ENCODE measurements at places on chromosomes 16 and 17.

DNA sequence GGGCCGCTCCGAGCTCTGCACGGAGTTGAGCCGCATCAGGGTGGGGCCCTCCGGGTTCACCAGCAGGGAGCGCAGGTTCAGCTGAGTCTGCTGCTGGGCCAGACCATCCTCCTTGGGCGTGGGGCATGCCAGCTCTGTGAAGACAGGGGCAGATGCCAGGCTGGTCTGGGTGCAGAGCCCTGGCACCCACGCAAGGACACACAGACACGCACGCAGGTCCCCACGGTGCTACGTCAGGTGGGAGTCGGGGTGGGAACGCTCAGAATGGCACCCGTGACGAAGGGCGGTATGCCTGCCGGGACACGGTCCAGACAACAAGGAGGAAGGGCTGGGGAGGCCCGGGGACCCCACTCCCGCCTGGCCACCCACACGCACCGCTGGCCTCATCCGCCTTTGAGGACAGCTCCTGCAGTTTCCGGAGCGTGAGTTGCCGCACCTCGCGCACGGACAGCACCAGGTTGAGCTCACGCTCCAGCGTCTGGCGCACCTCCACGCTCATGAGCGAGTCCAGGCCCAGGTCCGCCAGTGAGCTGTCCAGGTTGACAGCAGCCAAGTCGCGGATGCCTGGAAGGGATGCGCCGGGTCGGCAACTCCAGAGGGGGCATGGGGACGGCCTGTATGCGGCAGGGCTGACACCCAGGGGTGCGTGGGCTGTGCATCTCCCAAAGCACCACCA, 15.3 kb upstream of the DUS1L start:
- DNase-seq: no peak

GRCh38 chr16:67250045-67250327, 1.2 kb downstream of the SLC9A5 start:
- no peak for DNase-seq

- DNase-seq: peak; percentile 13
Observed at GRCh38 chr17:31404028-31404949, 12.8 kb downstream of the RAB11FIP4 start.

DNA sequence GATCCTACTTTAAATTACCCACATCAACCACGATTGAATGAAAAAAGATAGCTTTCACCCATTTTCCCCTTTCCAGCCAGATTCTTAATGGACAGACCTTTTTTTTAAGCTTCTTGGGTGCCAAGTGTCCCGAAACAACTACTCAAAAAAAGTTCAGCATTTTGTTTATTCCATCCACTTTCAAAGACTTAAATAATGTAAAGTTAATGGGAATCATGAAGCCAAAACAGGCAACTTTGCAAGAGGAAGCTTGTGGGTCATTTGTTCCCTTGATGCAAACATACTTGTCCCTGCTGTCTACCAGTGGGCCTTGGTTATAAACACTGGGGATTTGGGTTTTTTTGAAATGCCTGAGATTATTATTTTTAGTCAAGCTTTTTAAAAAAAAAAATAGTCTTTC, 414.0 kb upstream of the PSMD7 start:
- no peak for DNase-seq

GRCh38 chr16:11145173-11145818, 110.7 kb downstream of the SOCS1 start:
- DNase-seq: no peak

DNA sequence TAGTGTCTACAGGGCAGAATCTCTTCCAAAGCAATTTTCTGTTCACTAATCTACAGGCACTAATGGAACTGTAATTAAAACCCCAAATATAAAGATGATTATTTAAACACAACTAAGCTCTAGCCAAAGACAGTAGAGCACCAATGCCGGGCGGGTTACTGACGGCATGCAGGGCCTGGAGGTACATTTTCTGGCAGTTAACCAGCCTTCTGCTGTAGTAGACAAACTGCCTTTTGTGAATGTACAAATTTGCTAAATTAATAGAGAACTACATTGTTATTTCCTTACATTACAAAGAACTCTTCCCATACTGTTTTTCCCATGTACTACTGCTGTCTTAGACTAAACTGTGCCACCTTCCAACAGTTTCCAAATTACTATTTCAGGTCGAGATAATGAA, 107.8 kb downstream of the TRIM37 start:
- DNase-seq: no peak

GRCh38 chr16:89257757-89258465, 40.4 kb downstream of the ZNF778 start:
- DNase-seq: no peak

DNA sequence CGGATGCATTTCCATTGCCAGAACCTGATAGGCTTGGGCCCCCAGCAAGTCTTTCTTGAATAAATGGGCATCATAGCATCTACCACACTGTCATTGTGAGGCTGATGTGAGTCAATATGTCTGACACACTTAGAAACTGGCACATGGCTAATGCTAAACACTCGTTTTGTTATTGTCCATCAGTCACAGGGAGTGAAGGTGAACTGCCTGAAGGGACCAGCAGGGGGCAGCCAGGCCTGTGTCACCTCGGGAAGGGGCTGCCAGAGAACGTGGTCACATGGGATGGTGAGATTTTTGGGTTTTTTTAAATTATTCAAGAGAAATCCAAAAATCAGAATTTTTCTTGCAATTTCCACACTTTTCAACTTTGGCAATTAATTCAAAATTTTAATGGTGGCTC, 831 bp upstream of the RCVRN start:
- peak; percentile 74 for DNase-seq

- DNase-seq: no peak
Observed at GRCh38 chr17:41657176-41657754, 31.4 kb upstream of the EIF1 start.

DNA sequence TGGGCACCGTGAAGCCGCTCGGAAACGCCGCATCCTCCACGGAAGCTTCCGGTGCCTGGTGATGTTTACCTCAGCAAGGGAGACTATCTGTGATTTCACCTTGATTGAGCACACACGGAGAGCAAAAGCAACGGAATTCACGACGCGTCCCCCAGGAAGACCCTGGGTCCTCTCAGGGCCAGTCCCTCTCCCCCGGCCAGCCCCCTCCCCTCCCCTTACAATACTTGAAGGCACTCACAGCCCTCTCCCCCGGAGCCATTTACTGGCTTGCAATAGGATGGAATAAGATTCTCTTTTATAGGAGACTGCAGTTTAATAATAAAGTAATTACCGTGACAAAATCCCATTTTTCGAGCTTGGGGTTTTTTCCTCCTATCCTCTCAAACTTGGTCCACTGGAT, 104.7 kb downstream of the ENGASE start:
- DNase-seq: no peak

DNA sequence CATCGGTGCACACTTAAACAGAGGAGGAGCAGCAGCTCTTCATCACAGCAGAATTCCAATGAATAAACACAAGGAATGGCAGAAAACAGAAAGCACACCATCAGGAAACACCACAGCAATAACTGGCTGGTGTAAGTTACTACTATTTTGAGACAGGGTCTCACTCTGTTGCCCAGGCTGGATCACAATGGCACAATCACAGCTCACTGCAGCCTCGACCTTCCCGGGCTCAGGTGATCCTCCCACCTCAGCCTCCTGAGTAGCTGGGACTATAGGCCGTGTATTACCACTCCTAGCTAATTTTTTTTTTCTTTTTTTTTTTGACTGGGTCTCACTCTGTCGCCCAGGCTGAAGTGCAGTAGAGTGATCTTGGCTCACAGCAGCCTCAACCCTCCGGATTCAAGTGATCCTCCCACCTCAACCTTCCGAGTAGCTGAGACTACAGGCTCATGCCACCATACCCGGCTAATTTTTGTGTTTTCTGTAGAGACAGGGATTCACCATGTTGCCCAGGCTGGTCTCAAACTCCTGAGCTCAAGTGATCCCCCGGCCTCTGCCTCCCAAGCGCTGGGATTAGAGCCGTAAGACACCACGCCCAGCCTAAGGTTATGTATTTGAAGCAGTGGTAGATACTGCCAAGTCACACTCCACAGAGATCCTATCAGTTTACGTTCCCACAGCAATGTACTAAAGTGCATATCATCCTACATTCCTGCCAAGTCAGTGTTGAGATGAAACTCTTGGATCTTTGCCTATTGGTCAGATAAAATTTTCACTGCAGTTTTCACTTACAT, 20.7 kb downstream of the TRAP1 start:
- DNase-seq: no peak

DNA sequence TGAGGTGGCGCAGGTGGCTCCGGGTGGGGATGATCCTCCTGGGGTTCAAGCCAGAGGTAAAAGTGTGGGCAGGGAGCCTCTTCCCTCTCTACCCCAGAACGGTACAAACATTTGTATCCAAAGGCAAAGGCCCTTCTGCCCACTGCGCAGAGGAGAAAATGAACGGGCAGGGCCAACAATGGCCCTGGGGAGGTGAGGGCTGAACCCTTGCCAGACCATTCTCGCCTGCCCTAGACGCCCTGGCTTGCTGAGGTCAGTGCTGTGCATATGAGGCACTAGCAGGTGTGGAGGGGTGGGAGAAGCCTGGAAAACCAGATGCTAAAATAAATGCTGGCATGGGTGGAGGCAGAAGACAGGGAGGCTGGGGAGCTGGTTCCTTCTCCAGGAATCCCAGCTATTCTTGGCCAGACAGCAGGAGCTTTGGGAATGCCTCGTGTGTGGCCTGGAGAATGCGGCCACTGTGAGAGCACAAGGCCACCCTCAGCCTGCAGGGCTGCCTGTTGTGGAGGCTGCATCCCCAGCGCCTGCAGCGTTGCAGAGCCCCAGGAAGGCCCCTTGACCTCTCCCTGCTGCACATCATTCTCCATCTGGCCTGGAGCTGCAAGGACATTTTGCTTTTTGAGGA, 4.5 kb downstream of the C17orf50 start:
- no peak for DNase-seq

- DNase-seq: no peak
Observed at GRCh38 chr16:59305850-59306249, 571.7 kb upstream of the GOT2 start.

- no peak for DNase-seq
Observed at GRCh38 chr16:58516768-58517107, 1.4 kb downstream of the SETD6 start.

- peak; percentile 73 for DNase-seq
Observed at GRCh38 chr16:2467528-2468232, 3.4 kb upstream of the NTN3 start.

- no peak for DNase-seq
Observed at GRCh38 chr17:68599091-68599490, 2.1 kb downstream of the FAM20A start.

DNA sequence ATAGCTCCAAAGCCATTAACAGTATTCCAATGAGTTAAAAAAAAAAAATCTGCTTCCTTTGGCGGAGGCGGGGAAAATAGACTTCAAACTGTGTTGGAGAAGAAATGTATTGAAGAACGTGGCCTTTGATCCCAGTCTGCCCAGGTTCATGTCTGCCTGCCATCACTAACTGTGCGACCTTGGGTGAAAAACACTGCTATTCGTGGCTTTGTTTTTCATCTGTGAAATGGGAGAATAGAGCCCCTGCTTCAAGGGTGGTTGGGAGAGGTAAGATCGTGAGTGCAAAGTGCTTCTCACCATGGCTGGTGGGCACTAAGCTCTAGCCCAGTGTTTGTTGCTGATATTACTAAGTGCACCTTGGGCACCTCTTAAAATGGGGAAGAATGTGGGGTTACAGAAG, 69.5 kb downstream of the VPS35L start:
- no peak for DNase-seq

DNA sequence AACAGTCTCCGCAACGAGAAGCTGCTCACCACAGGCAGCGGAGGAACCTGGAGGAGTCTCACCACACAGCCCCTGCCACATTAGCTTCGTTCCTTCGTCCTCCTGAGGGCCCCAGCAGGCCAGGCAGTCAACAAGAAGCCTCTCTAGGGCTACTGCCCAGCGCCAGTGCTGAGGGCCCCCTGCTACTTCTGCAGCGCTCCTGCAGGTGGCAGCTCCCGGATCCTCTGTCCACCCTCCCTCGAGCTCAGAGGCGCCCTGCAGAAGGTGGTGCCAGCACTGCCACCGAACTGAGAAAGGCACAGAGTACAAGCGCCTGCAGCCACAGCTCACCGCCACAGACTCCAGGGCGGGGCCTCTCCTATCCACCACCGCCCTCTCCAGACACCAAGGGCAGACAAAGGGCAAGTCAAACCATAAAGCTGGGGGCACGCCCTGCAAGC, 27.3 kb downstream of the KDM8 start:
- DNase-seq: peak; percentile 10

DNA sequence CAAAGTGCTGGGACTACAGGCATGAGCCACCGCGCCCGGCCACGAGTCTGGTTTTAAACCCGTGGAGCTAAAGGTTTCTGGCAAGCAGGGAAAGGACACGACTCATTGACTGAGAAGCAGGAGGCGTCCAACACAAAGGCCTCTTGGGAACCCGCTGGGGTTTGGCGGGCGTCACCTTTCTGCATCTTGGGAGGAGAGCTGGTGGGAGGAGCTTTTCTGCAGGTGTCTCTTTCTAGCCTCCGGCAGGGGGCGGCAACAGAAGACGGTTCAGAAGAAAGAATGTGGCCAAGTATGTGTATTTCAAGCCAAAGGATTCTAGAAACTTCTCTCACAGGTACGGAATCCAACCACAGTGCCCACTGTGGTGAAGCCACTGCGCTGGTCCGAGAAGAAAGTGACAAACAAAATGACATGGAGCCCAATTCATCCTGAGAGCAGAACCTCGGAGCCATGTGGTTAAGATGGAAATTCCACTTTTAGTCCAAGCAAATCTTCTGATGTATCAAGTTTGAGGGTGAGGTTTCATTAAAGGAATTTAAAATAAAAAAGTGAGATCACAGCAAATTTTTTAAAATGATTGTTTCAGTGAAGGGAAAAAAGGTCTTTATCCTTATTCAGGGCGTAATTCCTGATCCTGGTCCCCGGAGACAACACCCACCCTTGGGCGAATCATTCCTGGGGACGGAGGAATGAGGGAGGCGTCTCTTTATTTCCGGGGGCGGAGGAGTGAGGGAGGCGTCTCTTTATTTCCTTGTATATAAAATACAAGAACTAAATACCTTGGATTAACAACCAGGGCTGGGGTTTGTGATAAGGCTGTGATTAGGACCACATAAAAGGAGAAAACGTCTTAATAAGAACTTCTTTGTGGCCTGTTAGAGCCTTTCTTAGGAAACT, 97.6 kb downstream of the MRM3 start:
- DNase-seq: peak; percentile 94

DNA sequence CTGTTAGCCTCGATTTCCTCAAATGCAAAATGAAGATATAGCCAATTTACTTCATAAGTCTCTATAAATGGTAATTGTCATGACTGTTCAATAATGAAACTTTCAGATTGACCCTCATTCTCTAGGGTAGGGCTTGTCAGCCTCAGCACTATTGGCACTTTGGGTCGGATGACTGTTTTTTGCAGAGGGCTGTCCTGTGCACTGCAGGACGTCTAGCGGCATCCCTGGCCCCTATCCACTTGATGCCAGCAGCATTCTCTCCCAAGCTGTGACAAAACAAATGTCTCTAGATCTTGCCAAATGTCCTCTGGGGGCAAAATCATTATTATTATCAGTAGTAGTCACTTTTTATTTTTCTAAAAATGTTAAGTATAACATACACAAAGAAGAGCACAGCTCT, 24.6 kb downstream of the CDH11 start:
- no peak for DNase-seq

GRCh38 chr17:32311028-32311536, 30.9 kb downstream of the C17orf75 start:
- DNase-seq: no peak

Data from WTC11 (cell line).